ENCODE measurements at places on chromosomes 3 and 15. TPM values are rescaled to one million over a fixed set of nuclear protein-coding genes. Genes with fewer than 3 reads are reported as not detected.

DNA sequence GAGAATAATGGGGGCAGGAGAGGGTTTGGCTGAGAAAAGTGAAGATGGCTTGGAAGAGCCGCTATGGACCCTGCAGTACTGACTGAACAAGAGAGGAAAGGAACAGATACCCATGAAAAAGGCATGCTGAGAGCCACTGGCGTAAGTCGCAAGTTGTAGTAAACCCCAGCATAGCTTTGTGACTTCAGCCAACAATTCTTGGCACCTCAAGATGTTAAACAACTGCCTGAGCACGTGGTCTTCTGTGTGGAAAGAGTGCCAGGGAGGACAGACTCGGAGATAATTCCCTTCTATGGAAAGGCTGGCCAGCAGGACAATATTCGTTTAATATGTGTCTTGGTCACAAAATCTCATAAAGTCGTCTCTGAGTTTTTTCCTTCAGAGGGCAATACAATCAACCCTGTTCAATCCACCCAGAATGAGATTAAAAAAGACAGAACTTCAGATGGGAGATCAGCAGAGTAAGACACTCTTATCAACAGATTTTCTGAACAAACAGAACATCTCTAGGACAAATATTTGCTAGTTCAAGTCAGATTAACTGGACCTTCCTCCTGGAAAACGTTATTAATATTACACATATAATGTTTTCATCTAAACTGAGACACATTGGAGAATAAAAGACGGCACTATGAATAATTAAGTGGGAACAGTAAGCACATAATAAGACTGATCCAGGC lies 49.2 kb downstream of the NEK10 start:
- DNase-seq: peak; percentile 69

DNA sequence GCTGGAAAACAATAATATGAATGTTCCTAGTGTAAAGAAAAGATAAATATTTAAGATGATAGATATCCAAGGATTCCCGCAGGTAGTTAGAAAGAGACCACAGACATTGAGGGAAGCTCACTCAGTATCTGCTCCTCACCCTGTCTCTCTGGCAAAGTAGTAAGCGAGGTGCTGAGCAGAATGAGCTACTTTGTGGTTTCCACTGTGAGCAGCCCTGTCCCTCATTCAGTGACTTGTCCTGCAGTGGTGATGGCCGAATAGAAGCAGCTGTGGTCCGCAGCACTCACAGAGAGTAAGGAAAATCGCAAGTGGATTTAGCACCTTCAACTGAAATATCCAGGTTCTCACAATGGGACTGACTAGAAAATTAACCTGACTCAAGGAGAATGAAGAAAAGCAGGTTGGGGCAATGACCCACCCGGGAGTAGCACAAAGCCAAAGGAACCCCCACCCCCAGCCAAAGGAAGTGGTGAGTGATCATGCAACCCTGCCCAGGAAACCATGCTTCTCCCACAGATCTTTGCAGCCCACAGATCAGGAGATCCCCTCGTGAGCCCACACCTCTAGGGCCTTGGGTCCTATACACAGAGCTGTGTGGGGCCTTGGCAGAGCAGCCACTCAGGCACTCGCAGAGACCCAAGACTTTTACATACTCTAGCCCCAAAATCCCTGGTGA lies 21.8 kb upstream of the SLC25A38 start:
- DNase-seq: no peak

DNA sequence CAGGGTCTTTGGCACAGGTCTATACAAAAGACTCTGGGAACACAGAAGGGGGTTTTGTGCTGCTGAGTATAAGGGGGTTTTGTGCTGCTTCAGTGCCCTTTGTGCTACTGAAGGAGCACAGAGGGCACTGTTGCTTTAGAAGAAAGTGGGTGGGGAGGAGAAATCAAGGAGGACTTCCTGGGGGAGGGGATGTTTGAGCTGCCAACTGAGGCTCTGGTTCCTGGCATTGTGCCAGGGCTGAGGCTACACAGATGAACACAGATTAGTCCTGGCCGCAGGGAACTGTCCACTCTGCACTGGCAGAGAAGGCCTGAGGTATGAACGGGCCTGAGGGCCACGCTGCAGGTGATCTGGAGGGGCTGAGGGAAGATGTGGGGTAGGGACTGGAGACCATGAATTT lies 32.2 kb upstream of the SEC13 start:
- no peak for DNase-seq

- DNase-seq: peak; percentile 83
These were observed 30.4 kb upstream of the FBLN2 start for GRCh38 chr3:13518516-13518953.

Gene LDHAL6B
- 22.6 TPM for total RNA-seq
